ENCODE measurements at places on chromosomes 2 and 18.

GRCh38 chr18:21656402-21656801 lies 44.3 kb downstream of the SNRPD1 start:
- no peak for DNase-seq

DNA sequence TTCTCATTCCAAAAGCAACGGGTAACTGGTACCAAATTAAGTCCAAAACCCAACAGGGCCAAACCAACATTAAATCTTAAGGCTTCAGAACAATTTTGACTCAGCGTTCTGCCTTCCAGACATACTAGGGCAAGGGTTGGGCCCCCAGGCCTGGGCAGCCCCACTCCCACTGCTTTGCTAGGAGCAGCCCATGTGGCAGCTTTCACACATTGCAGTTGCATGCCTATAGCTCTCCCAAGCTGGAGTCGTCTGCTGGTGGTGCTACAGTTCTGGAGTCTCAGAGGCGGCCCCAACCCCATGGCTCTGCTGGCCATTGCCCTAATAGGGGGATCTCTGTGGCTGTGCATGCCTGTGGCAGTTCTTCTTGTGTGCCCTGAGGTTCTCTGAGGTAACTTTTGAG lies 37.6 kb upstream of the CD226 start:
- no peak for DNase-seq

DNA sequence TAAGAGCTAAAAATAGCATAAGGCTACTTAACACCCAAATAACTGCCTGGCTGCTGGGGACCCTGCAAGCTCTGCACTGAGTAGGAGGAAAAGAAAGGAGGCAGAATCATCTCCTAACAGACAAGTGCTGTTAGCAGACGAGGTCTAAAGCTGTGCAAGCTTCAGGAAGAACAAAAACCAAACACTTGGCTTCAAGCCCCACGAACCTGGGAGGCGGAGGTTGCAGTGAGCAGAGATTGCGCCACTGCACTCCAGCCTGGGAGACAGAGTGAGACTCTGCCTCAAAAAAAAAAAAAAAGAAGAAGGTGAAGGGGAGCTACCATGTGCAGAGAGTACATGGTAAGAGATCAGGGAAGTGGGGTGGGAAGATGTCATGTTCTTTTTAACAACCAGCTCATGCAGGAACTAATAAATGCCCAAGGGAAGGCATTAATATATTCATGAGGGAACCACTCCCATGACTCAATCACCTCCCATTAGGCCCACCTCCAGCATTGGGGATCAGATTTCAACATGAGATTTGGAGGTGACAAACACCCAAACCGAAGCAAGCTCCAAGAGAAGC lies 28.8 kb upstream of the INO80C start:
- DNase-seq, result no peak

DNA sequence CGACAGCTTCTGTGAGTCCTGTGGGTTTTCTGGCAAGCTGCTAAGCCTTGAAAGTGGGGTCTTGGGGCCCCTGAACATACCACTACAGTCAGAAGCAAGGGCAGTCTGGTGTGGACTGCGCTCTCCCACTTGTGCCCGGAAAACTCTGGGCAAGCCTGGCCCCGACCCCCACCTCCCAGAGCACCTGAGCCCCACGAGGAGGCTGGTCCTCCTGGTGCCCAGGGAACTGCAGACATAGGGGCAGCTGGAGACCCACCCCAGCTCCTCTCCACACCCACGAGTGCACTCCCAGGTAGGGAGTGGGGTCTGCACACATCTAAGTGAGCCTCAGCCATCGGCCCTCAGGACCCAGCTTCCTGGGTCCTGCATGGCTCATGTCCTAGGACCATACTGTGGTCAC lies 16.2 kb upstream of the GPC1 start:
- DNase-seq, result no peak

DNA sequence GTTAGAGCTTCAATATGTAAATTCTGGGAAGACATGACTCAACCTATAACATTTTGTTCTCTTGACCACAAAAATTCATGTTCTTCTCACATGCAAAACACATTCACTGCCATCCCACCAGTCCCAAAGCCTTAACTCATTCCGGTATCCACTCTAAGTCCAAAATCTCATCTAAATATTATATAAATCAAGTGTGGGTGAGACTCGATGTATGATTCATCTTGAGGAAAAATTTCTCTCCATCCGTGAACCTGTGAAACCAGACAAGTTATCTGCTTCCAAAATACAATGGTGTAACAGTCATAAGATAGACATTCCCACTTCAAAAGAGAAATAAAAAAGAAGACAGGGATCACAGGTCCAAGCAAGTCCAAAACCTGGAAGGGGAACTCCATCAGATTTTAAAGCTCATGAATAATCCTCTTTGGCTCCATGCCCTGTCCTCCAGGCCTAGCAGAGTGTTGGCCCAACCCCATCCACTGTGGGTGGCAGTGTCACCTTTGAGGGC lies 101.3 kb downstream of the RAD51AP2 start:
- DNase-seq, result peak; percentile 82

DNA sequence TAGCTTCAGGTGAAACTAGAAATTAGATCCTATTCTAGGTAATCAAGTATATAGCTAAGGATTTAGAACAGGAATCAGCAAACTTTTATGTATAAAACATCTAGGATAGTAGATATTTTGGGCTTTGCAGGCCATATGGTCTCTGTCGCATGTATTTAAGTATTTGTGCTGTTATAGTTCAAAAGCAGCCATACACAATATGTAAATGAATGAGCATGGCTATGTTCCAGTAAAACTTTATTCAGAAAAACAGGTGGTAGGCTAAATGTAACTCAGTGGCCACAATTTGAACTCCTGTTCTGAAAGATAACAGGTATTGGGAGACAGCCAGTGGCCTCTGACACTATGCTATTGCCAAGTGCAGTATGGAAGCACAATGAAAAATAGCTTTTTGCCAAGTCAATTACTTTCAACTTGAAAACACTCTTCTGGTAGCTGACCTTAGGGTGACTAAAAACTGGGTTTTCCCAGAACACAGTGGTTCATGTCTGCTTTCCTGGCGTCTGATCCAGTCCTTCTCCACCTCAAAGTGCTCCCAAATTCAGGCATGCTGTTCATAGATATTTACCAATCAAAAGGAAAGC lies 304.7 kb upstream of the SYT4 start:
- no peak for DNase-seq

GRCh38 chr18:46462523-46462922 lies 194.5 kb downstream of the LOXHD1 start:
- DNase-seq, result no peak

DNA sequence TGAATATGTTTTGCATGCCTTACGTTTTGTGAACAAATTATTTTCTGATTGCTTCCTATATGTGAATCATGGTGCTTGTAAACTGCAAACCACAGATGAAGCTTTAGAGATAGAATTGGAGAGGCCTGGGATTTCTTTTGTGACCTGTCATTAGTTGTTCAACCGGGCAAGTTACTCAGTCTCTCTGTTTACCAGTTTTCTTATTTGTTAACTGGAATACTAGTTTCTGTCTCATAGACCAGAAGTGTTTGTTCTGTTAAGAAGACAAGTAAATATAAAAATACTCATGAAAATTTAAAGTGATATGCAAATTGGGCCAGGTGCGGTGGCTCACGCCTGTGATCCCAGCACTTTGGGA lies 27.3 kb downstream of the DGKD start:
- DNase-seq, result no peak

DNA sequence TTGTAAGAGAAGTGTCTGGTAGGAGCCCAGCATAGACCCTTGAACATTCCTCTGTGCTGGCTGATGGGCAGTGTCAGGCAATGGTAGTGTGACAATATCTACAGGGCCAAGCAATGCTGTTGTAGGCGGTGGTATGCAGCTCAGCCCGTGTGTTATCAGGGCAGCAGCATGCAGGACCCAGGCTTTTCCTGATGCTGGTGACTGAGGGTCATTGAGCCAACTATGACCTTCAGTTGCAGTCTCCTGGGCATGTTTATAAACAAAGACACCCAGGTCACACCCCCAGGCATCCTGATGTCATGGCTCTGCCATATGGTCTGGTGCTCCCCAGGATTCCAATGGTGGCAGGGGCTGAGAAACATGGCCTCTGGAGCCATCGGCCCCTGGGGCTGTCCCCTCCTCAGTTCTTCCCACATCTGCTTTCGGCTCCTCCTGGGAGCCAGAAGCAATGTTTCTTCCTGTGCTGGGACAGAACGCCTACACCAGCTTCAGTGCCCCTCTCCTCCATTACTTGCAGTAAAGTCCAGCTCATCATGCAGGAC lies 518.0 kb upstream of the HS6ST1 start:
- no peak for DNase-seq

DNA sequence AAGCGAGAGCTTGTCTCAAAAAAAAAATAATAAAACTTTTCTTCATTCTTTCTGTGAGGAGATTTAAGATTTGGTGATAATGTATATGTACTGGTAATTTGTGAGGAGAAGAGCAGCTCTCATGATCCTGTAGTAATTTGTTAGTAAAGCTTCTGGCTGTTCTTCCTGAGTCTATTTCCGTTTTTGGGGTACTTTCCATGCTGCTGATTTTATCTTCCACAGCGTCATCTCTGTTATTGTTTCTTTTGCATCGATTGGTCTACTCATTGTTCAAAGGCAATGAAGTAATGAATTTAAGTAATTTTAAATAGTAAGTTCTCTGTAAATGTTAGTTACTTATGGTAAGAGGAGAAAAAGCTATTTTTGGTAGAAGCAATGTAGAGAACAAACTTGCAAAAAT lies 12.0 kb downstream of the NDUFAF7 start:
- DNase-seq, result no peak

GRCh38 chr2:169732583-169733358 lies 861 bp upstream of the KLHL23 start:
- no peak for DNase-seq

- DNase-seq, result no peak
Measured at GRCh38 chr2:46471697-46472096, 7.7 kb upstream of the TMEM247 start.

- no peak for DNase-seq
Measured at GRCh38 chr2:172551271-172551670, 4.6 kb upstream of the PDK1 start.
